ENCODE measurements at places on chromosomes 2 and 18.

DNA sequence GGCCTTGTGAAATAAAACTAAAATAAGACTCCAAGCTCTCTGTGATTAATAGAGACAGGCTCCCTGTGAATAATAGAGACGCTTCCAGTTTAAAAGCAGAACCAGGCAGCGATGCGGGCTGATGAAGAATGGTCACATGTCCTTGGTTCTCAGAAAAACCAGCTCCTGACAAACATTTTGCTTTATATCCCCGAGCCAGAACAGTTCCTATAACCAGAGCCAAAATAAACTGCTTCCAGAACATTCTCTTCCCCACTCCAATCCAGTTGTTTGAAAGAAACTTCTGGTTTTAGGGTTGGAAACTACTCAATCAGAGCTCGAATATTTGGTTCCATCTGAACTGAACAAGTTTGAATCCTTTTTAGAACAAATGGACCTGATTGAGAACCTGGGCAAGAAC lies 213.7 kb downstream of the TSN start:
- no peak for DNase-seq

- no peak for DNase-seq
Observed at GRCh38 chr2:6808426-6808825, 57.3 kb downstream of the CMPK2 start.

DNA sequence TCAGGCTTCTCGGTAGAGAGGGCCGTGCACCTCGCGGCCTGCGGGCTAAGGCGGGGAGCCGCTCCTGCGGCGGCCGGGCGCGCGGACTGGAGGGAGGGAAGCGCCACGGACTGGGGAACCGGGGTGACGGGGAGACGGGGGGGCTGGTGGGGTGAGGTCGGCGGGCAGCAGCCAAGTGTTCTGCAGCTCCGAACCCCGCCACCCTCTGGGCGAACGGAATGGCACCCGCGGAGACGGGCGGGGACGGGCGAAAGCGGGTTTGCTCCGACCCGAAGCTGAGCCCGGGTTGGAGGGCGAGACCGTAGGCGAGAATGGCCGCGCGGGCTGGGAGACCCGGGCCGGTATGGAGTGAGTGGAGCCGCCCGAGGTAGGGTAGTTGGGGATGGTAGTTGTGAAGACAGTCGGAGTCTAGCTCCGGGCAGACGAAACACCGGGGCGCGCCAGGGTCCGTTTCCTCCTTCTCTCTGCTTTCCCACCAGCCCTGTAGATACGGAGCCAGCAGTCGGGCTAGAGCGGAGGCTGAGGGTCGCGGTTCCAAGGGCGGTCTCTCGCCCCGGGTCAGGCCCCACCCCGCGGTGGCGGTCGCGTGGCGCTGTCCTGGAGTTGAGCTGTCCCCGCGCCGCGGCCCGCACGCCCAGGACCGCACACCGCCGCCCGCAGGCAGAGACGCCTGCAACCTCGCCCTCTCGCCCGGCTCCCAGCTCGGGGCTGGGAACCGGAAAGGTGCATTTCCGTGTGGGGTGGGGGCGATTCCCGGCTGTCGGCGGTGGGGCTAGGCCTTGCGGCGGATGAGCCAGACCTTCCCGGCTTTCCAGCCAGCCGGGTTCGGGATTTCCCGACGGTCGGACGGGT lies 160.3 kb upstream of the SIX2 start:
- DNase-seq: no peak

GRCh38 chr2:41170589-41170988 lies 718.7 kb upstream of the SLC8A1 start:
- no peak for DNase-seq

Measured in hematopoietic multipotent progenitor cell treated with erythropoietin and hydrocortisone succinate and interleukin-3 and kit ligand, for 15 days (in vitro differentiated cells).